ENCODE measurements at places on chromosomes 2 and 18.

DNA sequence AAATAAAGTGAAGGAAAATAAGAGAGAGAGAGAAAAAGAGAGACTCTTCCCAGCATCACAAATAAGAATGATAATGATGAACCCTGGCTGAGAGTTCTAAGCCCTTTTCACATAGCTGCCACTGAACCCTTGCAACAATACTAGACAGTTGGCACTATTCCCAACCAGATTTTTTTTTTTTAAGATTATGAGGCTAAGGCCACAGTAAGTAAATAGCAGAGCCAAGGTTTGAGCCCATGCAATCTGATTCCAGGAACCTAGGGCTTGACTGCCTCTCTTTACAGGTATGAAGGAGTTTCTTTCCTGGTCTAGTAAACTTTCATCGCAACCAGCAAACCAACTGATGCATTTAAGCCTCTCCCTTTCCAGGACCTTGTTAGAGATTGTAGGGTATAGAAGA lies 424.6 kb downstream of the NCKAP5 start:
- no peak for DNase-seq

DNA sequence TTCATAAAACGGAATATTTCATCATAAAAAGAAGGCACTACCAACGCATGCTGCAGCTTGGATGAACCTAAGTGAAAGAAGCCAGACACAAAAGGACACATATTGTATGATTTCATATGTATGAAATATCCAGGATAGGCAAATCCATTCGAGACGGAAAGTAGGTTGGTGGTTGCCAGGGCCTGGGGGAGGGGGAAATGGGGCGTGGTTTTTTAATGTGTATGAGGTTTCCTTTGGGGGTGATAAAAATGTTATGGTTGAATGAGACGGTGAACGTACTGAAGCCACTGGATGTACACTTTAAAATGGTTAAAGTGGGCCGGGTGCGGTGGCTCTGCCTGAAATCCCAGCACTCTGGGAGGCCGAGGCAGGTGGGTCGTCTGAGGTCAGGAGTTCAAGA lies 20.0 kb upstream of the SPATA3 start:
- DNase-seq = no peak

- DNase-seq = no peak
These were observed 1.0 kb downstream of the PLEKHB2 start for GRCh38 chr2:131105950-131106801.

DNA sequence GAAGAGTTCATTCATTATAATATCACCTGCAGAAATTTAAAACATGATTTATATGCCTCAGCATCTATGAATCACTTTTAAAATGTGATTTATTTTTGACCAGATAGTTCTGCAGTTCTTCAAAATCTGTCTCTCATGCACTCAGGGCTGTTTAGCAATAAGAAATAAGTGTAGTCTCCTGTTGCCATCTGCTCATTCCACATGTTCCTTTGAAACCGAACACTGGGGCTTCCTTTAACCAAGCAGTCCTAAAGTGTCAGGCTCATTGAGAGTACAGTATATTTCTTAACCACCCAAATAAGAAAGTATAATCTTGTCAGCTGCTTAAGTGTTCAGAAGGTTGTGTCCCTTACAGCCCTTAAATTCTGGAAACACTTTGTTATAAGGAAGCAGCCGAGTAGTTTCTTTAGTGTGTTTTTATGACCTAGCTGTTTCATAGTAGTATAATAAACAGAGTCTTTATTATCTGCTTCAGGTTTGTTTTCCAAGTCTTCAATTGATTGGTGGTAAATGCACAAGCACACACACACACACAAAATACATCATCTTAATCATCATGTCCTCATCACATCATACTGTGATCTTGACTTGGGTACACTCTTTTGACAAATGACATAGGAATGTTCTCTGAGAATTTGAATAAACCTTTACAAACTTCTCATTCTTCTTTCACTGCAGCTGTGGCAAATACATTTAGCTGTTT lies 10.4 kb downstream of the WDR7 start:
- no peak for DNase-seq

DNA sequence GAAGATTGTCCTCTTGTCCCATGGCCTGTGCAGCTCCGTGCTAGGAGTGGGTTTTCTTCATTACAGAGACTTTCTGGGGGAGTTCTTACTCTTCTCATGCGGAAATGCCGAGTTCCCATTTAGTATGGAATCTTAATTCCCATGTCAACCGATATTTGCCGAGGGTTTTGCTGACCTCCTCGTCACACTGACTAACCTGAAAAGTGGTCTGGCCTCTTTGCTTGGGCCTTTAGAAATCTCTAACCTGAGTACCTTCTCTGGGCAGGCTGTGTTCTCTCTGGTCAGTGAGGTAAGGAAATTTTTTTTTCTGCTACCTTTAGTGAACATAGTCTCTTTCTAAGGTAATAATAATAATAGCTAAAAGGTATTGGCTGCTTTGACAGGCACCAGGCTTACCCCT lies 10.9 kb upstream of the EML6 start:
- no peak for DNase-seq

DNA sequence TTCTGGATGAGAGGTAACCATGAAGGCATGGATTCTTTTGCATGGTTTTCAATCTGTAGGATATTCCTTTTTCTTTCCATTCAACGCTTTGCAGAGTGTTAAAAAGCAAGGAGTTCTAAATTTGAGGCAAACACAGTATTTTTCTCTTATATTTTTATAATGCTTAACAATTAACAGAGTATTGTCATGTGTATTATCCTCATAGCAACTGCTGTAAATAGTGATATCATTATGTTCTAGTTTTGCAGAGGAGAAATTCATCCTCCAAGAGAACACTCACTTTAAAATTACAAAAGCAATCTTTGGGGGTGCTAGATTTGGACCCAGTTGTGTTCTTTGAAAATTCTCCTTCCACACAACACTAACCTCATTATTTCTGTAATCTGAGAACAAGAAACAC lies 58.7 kb downstream of the RDH14 start:
- no peak for DNase-seq

- DNase-seq = no peak
These were observed 88.5 kb upstream of the COPS8 start for GRCh38 chr2:236997069-236997715.

- no peak for DNase-seq
These were observed 48.2 kb downstream of the CRIM1 start for GRCh38 chr2:36403675-36404230.

DNA sequence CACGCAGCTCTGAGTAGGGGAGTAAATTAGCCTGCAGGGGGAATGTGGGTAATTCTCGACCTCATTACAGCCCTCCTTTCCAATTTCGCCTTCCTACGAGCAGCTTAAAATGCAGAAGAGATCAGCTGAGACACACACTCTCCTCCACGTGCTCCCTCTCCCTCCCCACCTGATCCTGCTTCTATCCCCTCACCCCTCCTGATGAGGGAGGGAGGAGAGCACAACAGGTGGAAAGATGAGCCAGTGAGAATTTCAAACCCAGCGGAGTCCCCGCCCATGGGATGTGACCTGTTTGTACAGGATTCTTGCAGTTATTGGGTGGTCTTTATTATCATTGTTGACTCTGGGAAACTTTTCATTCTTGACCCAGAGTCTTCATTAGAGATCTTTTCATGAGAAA lies 35.5 kb downstream of the DDX18 start:
- DNase-seq = no peak

GRCh38 chr2:183950673-183951072 lies 647.7 kb upstream of the ZNF804A start:
- no peak for DNase-seq

- DNase-seq = no peak
These were observed 2.7 kb upstream of the TNS1 start for GRCh38 chr2:218005486-218005885.

- DNase-seq = no peak
These were observed 49.0 kb downstream of the CERKL start for GRCh38 chr2:181607629-181608590.

GRCh38 chr18:3966246-3966641 lies 488.9 kb downstream of the DLGAP1 start:
- DNase-seq = no peak

- DNase-seq = no peak
These were observed 113.4 kb downstream of the ZBTB7C start for GRCh38 chr18:48295586-48296311.

DNA sequence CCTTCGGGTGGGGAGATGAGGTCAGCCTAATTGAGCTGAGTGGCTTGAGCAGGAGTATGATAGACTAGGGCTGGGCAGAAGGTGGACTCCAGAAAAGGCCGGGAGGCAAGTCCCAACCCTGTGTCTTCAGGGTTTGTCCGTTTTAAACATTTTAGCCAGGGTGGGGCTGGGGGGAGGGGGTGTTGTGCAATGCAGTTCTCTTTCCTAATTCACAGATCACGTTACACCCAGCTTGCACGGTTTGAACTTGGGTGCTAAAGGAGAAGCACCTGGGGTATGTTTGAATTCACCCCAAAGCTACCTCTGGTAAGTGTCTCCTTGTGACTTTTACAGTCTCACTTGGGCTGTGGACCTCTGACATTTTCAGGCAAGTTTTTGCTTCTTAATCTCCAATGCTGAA lies 233.3 kb downstream of the AGAP1 start:
- no peak for DNase-seq

GRCh38 chr2:67919490-67919889 lies 143.3 kb downstream of the C1D start:
- DNase-seq = no peak

DNA sequence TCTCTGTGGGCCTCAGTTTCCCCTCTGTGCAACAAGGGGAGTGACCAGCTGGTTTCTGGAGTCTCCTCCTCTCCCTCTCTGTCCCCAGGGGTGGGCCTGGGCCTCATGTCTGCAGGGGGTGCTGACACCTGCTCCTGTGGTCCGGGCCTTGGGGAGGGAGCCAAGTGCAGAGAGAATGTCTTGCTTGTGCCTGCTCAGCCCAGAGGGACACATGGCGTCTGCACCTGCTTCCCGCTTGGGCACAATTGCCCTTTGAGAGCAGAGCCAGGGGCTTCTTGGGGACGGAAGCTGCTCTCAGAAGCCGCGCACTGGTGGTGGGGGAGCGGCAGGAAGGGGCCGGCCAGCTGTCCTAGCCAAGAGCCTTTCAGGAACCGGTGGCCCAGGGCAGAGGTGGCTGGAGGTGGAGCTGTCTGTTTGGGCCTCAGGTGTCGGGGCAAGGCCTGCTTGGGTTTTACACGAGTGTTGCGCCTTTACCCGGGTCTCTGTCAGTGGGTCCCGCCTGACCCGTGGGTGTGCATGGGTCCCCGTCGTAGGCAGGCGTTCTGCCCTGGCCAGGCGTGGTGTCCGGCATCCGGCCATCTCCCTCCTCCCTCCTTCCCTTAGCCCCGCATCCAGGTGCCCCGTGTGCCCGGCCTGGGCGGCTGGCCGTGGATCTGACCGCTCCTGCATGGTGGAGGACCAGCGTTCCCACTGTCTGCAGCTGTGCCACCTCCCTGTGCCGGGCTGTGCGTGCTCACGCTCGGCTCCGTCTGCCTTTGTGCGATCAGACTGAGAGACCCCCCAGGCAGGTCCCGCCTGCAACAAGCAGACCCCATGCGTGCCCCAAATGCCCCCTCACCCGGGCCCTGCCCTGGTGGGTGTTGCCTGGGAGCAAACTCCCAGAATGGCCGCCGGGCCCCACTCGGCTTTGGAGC lies 4.0 kb downstream of the NEU4 start:
- DNase-seq = no peak

GRCh38 chr2:160664603-160665140 lies 171.1 kb upstream of the RBMS1 start:
- no peak for DNase-seq

Measured in left ventricle myocardium superior (tissue), 1 donor.